Bronchus fibroblast of lung (primary cell): ENCODE measurements at places on chromosomes 11 and 22. TPM values are rescaled to one million over a fixed set of nuclear protein-coding genes. Genes with fewer than 3 reads are reported as not detected.

BRSK2 gene
- total RNA-seq = 0.15 TPM in 1 of 2 replicates, not detected in the other

PRPF19 gene
- total RNA-seq = 102 and 106 TPM in 2 replicates

VPREB3 gene
- total RNA-seq = not detected in 2 replicates

UVRAG gene
- 7.4 and 8.6 TPM in 2 replicates for total RNA-seq

CASP4 gene
- total RNA-seq = 104 and 120 TPM in 2 replicates

SWAP70 gene
- 8.3 and 10.6 TPM in 2 replicates for total RNA-seq

MPPED1 gene
- total RNA-seq = not detected in 2 replicates

MRTFA gene
- 30.2 and 46.7 TPM in 2 replicates for total RNA-seq

ANKK1 gene
- total RNA-seq = not detected in 2 replicates

RBMXL2 gene
- total RNA-seq = not detected in 2 replicates

PICALM gene
- 88.2 and 90.3 TPM in 2 replicates for total RNA-seq
